Activated effector memory CD4-positive, alpha-beta T cell treated with anti-CD3 and anti-CD28 coated beads, Interleukin-2, amount 50 U/mL, for 16 hours (primary cell): ENCODE measurements at places on chromosomes 4 and X.
A peak's percentile ranks its signal among the peaks of the same experiment; 100 is the strongest.

- peak; percentile 66 for DNase-seq
These were observed 70.9 kb upstream of the FBXW7 start for GRCh38 chr4:152606753-152607152.

DNA sequence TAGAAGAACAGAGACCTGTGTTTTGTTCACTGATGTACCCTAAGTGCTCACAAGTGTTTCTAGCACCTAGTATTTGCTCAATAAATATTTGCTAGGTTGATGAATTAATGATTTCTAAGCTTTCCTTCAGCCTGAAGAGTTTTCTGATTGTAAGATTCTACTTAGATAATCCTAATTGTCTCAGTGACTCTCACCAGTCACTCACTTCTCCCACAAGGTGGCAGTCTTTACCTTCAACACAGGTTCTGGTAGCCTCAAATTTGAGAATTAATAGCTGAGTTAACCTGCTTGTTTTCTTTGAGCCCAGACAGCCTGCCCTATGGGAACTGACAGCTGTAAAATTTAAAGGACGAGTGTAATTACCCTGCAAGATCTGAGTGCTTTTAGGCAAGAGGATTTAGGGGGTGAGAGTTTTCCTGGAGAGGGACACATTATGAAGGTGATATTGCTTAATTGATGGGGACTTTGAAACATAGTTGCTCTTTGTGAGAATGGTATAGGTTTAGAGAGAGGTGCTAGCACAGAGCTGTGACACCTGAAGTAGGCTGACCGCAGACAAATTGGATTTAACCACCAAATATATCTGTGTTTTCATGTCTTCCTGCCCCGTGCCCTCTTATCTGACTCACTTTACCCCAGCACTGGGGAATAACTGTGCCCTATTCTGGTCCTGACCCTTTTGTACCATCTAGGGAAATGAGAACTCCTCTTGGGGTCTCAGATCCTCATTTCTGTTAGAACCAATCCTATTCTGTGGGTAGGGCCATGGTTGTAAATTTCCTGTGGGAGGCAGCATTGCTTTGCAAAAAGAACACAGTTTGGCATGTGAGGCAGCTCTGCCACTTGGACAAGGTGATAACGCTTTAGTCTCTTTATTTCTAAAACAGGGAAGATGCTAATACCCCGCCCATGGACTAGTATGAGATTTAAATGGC lies 27.7 kb downstream of the CD38 start:
- DNase-seq: no peak

DNA sequence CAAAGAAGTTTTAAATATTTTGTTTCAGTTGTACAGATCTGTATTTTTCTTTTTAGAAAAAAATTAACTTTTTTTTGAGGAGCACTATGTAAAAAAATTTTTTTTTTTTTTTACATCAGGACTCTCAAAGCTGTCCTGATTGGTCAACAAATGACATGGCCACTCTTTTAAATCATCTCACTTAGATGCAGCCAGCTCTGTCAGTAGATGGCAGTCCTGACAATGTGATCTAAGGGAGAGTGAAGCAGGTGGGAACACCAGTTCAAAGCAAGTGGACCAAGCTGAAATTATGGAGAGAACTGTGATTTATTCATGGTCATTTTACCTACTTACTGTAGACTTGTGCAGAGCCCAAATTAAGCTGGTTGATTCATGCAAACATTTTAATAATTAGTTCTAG lies 174.7 kb upstream of the GPRIN3 start:
- DNase-seq: no peak

- no peak for DNase-seq
These were observed 35.2 kb downstream of the SLC25A5 start for GRCh38 chrX:119503484-119503861.

DNA sequence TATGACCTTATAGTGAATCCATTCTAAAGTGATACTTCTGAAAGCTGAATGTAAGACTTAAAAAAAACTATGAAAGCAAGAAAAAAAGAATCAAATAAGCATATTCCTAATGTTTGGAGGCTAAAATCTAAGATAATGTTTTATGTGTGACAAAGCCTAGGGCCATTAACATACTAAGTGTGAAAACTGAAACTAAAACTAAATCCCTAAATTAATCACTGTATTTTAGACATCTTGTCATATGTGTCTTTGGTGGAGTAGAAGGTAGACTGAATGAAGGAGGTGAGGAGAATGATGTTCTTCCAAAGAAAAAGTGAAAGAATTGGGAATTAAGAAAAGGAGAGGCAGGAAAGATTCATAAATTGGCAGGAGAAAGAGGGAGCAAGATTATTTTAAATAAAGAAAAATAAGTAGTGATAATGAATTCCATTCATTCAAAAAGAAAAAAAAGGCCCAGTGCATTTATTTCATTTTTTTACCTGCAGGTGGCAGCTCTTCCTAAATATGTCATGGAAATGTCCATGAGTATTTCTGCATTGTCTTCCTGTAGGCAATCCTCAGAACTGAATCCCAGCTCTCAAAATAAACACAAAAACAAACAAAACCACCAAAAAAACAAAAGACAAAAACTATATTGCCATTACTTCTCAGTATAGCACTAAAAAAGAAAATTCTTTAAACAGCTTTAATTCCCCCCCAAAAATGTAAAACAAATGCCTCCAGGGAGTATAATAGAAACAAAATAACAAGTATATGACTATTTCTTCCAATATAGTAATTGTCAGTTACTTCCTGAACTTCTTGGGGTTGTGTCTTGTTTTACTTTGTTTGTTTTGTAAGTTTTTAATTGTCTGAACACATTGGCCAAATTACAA lies 17.0 kb upstream of the AP1AR start:
- no peak for DNase-seq

GRCh38 chr4:169279108-169279507 lies 8.4 kb upstream of the SH3RF1 start:
- no peak for DNase-seq

- DNase-seq: no peak
These were observed 11.8 kb downstream of the CASP6 start for GRCh38 chr4:109691411-109691920.

GRCh38 chrX:9605484-9605883 lies 140.6 kb downstream of the TBL1X start:
- no peak for DNase-seq

- DNase-seq: no peak
These were observed 20.1 kb upstream of the FGFR3 start for GRCh38 chr4:1772853-1773538.

GRCh38 chr4:93764639-93765246 lies 63.8 kb upstream of the ATOH1 start:
- no peak for DNase-seq
